ENCODE measurements at places on chromosomes 6 and 20.

- DNase-seq, result no peak
Measured at GRCh38 chr20:45322952-45323383, 14.9 kb upstream of the MATN4 start.

- no peak for DNase-seq
Measured at GRCh38 chr6:105363100-105363754, 39.7 kb downstream of the PREP start.

GRCh38 chr6:27168586-27169443 is 78.7 kb upstream of the PRSS16 start:
- no peak for DNase-seq

- no peak for DNase-seq
Measured at GRCh38 chr20:64242003-64242796, 13.3 kb upstream of the PCMTD2 start.

- DNase-seq, result no peak
Measured at GRCh38 chr6:166297606-166298005, 10.6 kb downstream of the PRR18 start.

DNA sequence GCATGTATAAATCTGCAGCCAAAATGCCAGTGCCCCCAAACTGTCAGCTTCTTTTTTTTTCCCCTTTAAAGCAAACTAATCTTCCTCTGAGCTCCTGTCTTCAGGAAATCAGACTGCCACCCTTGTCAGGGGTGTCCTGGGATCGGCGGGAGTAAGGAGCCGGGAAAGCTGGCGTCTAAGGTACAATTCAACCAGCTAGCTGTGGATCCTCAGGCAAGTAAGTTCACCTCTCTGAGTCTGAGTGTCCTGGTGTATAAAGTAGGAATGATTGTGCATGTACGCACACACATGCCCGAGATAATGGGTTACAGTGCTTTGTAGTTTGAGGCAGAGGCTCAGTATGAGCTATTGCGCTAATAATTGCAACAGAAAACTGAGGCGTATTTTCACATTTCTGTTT is 98.3 kb downstream of the ANKRD60 start:
- DNase-seq, result no peak

GRCh38 chr6:132392792-132393191 is 8.5 kb downstream of the MOXD1 start:
- DNase-seq, result no peak

DNA sequence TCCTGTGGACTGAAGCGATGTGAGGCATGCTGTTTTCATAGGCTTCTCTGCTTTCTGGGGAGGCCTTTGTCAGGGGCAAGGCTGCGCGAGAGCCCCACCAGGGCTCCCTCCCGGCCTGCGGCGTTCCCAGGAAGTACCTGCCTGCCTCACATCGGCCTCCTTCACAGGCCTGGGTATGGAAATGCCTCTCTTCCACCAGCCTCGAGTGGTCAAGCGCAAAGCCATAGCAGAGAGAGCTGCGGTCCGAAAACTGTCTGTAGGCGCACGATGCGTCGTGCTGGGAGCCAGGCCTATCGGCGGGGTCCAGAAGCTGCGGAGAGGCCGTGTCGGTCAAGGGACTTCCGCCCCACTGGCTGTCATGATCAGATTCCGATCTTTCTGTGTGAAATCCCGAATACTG is 71.2 kb downstream of the SIM1 start:
- no peak for DNase-seq

DNA sequence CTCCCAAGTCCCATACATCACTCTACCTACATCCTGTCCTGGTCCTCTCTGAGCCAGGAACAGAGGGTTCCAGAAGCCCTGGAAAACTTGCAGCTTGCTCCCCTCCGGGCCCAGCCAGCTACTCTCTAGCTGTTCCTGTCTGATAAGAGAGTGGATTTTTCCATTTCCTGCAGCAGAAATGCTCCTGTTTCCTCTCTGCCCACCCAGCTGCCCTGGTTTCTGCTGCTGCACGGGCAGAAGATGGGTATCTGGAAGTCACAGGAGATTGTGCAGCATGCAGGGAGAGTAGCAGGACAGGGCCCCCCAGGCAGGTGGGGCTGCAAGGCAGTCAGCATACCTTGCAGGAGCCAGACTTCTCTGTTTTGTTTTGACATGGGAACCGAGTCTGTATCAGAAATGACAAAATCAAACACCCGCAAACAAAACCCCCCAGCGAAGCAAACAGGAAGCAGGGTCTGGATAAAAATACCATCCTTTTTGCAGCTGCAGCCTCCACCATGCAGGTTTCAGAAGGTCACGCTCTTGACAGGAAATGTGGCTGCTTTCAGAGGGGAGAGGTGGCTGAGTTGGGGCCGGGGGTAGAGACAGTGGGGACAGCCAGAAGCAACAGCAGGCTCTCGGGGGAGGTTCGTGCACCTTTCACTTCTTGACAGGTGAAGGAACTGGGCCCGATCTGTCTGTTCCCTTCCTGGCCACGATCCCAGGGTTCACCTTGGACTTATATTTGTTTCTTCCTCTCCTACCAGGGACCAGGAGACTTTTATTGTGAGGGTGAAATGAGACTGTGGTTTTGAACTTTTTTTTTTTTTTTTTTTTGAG is 50.8 kb upstream of the FAM83D start:
- DNase-seq, result peak; percentile 48

GRCh38 chr20:29740601-29740950 is 1516.9 kb upstream of the DEFB115 start:
- no peak for DNase-seq

- no peak for DNase-seq
Measured at GRCh38 chr20:31452575-31452974, 12.1 kb downstream of the DEFB123 start.

GRCh38 chr6:56527934-56528333 is 114.8 kb downstream of the DST start:
- no peak for DNase-seq

GRCh38 chr6:97663252-97663651 is 380.2 kb upstream of the MMS22L start:
- DNase-seq, result no peak

- no peak for DNase-seq
Measured at GRCh38 chr20:20503777-20504530, 136.1 kb downstream of the INSM1 start.

DNA sequence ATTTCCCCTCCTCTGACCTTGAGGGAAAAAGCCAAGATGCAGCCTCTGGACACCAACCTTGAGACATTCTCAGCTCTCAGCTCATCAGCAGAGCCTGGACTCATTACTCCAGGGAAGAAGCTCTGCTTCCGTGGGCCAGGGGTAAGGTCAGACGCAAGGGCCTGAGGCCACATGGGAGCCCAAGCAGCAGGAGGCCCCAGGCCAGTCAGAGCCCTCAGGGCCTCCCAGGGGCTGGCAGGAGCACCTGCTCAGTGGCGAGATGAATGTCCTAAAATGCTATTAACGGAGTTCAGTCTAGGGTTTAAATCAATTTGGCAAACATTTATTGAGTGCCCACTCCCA is 208.6 kb downstream of the ERMARD start:
- DNase-seq, result no peak

DNA sequence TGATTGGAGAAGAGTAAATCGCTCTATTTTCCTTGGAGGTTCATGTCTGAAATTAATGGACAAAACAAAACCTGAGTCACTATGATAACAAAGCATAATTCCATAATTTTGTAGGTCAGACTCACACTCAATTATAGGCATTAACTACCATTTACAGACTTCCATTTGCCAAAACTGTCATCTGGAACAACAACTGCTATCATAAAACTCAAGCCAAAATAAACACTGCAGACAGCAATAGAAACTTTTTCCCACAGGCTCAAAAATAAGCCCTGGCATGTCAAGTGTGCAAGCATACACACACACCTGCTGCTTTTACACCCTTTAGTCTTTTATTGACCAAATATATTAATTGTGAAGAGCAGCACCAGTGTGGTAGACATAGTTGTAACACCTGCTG is 7.1 kb downstream of the MRPS10 start:
- no peak for DNase-seq

- no peak for DNase-seq
Measured at GRCh38 chr6:100464903-100465700, at the start of gene SIM1. SIM1 (minus strand) TSS chr6:100464921; CDS start chr6:100463468, 1,453 bp downstream.

- no peak for DNase-seq
Measured at GRCh38 chr20:19347943-19348456, 135.6 kb downstream of the SLC24A3 start.

DNA sequence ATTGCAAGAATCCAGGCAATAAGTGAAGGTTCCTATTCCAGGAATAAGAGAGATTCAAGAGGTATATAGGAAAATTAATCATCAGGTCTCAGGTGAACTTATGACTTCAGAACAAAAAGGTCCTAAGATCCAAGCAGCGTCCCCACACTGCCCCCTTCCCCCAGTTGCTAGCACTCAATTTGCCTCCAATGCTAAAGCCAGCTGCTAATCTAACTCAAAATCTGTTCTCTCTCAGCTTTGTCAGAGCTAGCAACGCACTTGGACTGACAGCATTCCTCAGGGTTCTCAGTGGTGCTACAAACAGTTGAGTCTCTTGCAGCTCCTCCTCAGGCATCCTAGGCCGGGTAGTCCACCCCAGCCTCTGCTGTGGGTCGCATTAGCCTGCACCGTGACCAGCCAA is 148.3 kb downstream of the RFX6 start:
- DNase-seq, result no peak

DNA sequence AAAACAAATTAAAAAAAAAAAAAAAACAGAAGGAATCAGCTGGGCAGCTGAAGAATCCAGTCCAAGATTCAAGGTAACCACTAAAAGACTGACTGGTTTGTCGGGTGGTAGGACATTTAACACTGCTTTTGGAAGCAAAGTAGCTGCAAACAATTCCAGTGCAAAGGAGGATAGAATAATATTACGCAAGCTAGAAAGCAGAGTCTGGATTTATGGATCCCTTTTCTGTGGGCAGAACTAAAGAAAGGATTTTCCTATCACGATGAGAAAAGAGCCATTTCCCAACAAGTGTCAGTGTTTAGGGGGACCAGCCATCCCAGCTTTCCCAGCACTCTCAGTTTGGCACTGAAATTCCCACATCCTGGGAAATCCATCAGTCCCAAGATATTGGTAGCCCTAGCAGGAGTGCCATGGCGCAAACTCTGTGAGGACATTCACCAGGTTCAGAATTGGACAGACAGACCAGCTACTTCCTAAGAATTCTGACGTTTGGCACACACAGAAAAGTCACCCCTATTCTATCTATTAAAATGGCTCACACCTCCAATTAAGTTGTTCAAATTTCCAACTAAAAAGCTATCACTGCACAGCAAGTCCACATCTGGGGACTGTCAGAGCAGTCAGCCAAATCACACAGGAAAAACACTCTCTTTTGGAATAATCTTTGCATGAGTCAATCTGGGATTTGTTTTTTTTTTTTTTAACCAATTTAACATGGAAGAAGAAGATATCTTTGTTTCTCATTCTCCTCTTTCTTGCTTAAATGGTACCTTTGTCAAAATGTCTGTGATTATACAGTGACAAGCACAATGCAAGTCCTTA is 356.8 kb upstream of the ARID1B start:
- DNase-seq, result no peak

DNA sequence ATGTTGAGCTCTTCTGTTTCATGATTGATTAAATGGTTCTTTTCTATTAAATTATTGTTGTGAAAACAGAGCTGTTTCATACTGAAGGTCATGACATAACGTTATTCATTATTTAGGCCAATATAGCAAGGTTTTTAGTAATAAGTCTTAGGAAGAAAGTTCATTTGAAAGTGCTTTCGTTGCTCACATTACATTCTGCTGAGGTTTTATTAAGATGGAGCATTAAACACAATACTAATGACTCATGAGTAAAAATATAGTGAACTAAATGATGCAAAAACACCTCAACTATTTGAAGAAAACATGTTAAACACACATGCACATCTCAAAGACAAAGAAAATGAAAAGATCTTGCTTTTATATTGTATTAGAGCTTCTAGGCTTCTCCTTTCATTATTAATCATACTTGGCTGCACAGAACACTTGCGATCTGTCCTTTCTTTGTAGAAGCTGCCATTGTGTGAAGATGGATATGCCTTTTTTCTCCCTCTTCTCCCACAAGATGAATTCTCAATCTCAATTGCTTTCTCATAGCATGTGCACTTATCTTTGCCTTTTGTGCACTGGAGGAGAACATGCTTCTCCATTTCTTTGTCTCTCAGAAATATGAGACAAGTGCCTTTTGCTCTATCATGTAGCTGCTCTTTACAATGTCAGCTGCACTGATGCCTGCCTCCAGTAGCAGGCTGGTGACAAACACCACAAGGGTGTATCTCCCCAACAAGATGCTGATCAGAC is 312.4 kb downstream of the PHF3 start:
- DNase-seq, result no peak

DNA sequence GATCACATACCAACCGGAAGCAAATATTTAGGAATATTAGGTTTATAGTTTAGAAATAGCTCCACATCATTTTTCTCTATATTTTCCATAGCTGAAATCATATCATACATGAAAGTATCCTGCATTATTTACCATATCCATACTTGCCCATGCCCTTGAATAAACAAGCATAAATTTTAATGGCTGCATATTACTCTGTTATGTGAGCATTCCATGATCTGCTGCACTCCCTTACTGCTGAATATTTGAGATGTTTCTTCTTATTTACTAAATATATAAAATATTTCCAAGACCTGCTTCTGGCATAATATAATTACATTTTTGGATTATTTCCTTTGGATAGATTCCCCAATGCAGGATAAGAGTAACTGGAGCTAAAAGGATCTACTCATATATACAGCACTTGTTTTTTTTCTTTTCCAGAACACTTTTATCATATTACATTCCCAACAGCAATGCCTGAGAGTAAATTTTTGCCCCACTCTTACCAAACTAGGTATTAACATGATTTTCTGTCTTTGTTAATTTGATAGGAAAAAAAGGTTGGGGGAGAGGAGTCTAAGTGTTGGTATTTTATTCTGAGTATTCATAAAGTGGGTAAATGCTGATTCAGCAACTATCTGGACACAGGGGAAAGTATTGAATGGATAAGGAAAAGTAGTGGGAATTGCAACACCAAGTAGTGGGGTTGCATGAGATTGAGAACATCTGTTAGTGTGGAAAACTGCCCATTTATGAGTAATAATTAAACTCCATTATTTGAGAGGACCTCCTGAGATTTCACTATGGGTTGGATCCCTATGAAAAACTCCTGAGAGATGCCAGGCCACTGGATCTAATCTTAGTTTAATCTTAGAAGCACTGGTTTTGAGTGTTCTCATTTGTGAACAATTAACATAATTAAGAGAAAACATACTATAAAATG is 76.0 kb downstream of the MAN1A1 start:
- no peak for DNase-seq

- no peak for DNase-seq
Measured at GRCh38 chr6:75209184-75209723, 3.4 kb upstream of the COL12A1 start.

- DNase-seq, result no peak
Measured at GRCh38 chr6:116217069-116217468, 36.8 kb downstream of the TSPYL4 start.

GRCh38 chr20:61494763-61495575 is 242.9 kb downstream of the CDH4 start:
- DNase-seq, result no peak

DNA sequence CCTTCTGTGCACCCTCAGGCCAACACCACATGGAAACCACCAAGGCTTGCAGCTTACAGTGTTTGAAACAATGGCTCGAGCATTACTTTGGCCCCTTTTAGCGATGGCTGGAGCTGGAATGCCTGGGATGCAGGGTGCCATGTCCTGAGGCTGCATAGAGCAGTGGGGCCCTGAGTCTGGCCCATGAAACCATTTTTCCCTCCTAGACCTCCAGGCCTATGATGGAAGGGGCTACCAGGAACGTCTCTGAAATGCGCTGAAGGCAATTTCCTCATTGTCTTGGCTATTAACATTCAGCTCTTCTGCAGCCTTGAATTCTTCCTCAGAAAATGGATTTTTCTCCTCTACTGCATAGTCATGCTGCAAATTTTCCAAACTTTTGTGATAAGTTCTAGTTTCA is 29.9 kb upstream of the SERINC1 start:
- DNase-seq, result no peak

GRCh38 chr20:33239418-33239817 is 3.6 kb downstream of the BPIFA1 start:
- DNase-seq, result no peak

Measured in activated naive CD4-positive, alpha-beta T cell treated with Interleukin-2 at 50 U/mL for 16 hours (primary cell).